Chondrocyte (in vitro differentiated cells): ENCODE measurements at places on chromosomes 4 and X. TPM values are rescaled to one million over a fixed set of nuclear protein-coding genes. Genes with fewer than 3 reads are reported as not detected.

The IL13RA1 gene
- 64.4 to 70.4 TPM (median 68.2 TPM) in 3 replicates for total RNA-seq

The PDE6B gene
- 0.46 to 2.3 TPM (median 2.3 TPM) in 3 replicates for total RNA-seq

The HSFX1 gene
- total RNA-seq = 1.6 to 2.1 TPM (median 2.1 TPM) in 3 replicates

The CT55 gene
- total RNA-seq = not detected in 3 replicates

The SPP1 gene
- 13.5 to 16.0 TPM (median 15.7 TPM) in 3 replicates for total RNA-seq

The PGRMC2 gene
- 136 to 138 TPM (median 136 TPM) in 3 replicates for total RNA-seq

The MTTP gene
- total RNA-seq = not detected in 3 replicates

The EMD gene
- 66.3 to 81.7 TPM (median 81.1 TPM) in 3 replicates for total RNA-seq

The ABLIM2 gene
- 0.47 to 0.70 TPM (median 0.64 TPM) in 3 replicates for total RNA-seq

The VEGFD gene
- total RNA-seq = 0.20 to 0.39 TPM in 2 of 3 replicates, not detected in the other

The RASSF6 gene
- not detected in 3 replicates for total RNA-seq

The TMSB4X gene
- total RNA-seq = 1,769 to 3,180 TPM (median 3,093 TPM) in 3 replicates
